ENCODE measurements at places on chromosomes 13 and 19.

DNA sequence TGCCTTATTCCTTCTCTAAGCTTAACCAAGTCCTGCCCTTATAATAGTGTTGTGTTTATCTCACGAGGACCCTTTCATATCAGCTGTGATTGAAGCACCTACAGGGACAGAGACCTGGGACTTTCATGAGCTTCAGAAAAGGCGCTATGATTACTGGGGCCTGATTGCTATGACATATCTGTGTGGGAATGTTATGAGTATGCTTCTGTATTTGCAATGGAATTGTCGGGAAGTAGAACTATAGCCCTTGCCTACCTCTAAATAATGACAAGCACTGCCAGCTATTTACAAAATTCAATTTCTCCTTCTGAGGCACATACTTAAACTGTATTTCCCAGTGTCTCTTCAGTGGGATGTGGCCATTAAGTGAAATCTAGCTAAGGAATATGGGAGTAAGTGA lies 191.5 kb downstream of the LHFPL6 start:
- DNase-seq: no peak

DNA sequence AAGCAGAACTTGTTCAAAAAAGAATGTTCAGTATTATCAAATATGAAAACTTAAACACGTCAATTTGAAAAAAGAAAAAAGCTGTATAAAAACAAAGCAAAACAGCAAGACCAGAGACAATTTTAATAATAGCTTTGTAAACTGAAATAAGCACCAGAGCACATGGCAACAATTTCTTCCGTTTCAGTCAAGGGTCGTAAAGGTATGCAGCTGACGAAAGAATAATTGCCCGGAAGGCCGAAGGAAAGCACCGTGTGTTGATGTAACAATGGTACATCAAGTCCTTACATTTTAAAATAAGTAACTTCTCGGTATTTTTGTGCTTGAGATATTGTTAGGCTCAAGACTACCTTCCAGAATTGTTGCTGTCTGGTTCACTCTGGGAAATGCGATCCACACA lies 1.7 kb downstream of the PROSER1 start:
- DNase-seq: no peak

GRCh38 chr13:78841358-78841963 lies 182.5 kb upstream of the OBI1 start:
- DNase-seq: no peak

GRCh38 chr13:44905556-44905955 lies 83.7 kb downstream of the NUFIP1 start:
- DNase-seq: no peak

DNA sequence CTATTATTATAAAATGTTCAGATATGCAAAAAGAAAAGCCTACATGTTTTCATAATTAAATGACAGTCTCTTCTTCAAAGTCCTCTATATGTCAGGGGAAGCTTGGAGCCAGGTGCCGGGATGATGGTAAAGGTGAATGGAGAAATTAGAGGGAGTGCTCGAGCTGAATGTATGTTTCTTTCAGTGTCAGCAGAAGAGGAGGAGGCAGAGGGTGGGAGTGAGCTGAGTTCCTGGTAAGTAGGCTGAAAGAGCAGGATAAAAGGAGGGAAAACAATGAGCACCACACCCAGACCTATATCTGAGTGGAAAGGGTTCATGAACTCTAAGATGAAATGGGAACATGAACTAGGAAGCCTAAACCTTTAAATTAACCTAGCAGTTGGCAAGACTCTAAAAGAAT lies 307.6 kb upstream of the NBEA start:
- DNase-seq: no peak

- no peak for DNase-seq
These were observed 2.7 kb upstream of the MADCAM1 start for GRCh38 chr19:493391-494170.

DNA sequence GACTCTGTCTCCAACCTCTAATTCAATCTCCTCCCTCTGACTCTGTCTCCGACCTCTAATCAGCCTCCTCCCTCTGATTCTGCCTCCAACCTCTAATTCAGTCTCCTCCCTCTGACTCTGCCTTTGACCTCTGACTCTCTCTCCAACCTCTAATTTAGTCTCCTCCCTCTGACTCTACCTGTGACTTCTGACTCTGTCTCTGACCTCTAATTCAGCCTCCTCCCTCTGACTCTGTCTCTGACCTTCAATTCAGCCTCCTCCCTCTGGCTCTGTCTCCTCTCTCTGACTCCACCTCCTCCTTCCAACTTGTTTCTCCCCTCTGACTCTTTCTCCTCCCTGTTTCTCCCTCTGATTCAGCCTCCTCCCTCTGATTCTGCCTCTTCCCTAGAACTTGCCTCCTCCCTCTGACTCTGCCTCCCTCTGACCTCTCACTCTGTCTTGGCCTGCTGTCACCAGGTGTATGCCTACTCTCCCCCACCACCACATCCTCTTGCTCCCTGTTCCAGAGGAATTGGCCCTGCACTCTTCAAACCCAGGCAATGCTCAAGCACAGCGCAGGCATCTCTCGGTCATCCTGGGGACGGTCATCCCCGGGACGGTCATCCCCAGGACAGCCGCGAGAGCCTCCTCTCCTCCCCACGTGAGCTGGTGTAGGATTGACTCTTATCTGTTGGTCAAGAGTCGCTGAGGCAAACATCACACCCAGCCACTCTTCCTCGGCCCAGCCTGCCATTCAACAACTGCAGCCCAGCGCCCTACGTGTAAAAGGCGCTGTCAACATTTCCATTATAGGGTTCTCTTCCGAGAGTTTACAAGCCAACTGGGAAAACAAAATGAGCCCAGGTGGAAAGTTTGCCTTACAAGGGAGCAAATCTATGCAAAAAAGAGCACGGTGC lies 60.2 kb downstream of the ZIC5 start:
- DNase-seq: no peak

DNA sequence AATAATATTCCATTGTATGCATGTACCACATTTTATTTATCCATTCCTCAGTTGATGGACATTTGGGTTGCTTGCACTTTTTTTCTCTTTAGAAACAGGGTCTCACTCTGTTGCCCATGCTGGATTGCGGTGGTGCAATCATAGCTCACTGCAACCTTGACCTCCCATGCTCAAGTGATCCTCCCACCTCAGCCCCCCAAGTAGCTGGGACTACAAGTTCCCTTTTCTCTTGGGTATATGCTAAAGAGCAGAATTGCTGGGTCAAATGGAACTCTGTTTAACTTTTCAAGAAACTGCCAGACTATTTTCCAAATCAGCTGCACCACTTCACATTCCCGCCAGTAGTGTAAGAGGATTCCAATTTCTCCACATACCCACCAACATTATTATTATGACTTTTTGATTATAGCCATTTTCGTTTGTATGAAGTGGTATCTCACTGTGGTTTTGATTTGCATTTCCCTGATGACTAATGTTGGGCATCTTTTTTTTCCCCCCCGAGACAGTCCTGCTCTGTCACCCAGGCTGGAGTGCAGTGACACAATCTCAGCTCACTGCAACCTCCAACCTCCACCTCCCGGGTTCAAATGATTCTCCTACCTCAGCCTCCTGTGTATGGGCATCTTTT lies 7.6 kb upstream of the IPO5 start:
- DNase-seq: no peak

DNA sequence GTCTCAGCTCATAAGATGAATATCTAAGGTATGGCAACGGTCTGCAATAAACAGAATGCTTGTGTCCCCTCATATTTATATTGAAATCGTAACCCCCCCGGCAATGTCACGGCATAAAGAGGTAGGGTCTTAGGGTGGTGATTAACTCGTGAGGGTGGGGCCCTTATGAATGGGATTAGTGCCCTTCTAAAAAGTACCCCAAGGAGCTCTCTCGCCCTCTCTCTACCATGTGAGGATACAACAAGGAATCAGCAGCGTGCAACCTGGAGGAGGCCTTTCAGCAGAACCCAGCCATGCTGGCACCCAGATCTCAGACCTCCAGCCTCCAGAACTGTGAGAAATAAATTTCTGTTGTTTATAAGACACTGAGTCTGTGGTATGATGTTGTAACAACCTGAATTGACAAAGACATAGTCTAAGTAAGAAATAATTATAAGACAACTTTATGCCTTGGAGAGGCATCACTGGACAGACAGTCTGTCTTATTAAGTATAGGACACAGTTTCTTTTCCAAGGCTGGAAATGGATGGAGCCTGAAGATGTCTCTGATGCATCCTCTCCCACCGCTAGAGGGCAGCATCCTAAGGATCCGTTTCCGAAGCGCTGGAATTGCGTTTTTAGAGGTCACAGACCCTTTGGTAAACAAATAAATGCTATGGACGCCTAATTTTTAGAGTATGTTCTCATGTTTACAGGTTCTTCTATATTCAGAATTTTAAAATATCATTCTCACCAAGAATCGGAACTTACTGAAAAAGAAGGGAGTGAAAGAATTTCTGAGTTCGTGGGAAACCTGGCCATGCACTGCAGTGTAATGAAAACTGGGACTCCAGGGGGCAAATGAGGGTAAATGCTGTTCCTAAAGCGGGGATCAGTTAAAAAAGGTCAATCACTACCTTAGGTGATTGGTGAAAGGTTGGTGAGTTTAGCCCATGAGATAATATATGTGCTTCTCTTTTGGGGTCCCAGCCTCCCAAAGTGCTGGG lies 13.3 kb upstream of the LEUTX start:
- peak; percentile 18 for DNase-seq

GRCh38 chr13:28485996-28486543 lies 8.9 kb downstream of the FLT1 start:
- DNase-seq: peak; percentile 74

DNA sequence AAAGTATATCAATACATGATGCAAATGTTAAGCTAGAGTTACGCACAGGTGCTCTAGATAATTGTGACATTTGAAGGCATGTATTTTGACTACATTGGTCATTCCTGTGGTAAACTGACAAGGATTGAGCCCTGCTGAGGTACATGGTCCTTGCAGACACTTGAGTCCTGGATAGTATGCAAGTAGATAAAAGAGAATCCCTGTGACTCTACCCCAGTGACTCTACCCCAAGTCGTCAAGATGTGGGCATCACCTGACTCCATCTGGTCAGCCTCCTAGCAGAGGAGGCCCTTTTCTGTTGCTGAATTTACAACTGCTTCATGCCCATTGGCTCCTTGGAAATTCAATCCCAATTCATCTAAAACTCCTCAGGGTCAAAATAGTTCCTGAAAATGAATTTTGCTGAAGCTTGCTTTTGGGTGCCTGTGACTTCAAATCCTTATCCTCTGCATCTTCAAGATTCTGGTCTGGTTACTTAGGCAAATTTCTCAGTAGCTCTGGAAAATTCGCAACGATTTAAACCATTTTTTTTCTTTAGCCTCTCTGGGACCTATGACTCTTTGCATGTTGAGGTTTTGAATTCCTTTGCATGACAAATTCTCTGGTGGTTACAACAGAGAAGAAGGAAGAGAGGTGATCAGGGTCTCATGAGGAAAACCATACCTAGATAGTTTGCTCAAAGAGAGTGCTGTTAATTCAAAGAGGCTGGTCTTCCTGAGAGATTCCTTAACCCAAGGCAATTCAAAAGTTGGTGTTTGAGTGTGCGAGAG lies 422.1 kb downstream of the FGF9 start:
- no peak for DNase-seq

All from MV-4-11 (cell line).